ENCODE measurements at places on chromosomes 2 and 18.

GRCh38 chr18:22930089-22930713 is 2.9 kb upstream of the RBBP8 start:
- DNase-seq: peak; percentile 82

DNA sequence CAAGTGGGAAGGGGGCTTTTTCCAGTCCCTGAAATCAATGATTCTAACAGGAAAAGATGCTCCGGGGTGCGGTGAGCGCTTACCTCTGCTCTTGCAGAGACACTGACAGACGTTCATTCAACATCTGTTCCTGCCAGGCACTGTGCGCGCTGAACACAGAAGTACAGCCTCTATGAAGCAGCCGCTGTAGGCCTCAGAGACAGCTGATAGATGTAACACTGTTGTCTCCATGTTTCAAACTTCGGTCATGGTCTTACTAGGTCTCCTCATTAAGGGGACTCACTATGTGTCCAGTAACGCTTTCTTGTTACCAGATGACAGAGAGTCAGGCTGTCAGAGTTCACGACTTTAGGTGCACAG is 649 bp upstream of the CLIP4 start:
- DNase-seq: no peak

- DNase-seq: no peak
These were observed 212.7 kb upstream of the FSHR start for GRCh38 chr2:49367003-49367402.

GRCh38 chr18:2706903-2707302 is 51.4 kb downstream of the SMCHD1 start:
- DNase-seq: no peak

- no peak for DNase-seq
These were observed 777 bp upstream of the C18orf32 start for GRCh38 chr18:49487711-49488310.

- DNase-seq: no peak
These were observed 241.1 kb upstream of the MMADHC start for GRCh38 chr2:149828520-149829210.

- no peak for DNase-seq
These were observed 424.9 kb upstream of the UBE2E3 start for GRCh38 chr2:180555391-180555965.

DNA sequence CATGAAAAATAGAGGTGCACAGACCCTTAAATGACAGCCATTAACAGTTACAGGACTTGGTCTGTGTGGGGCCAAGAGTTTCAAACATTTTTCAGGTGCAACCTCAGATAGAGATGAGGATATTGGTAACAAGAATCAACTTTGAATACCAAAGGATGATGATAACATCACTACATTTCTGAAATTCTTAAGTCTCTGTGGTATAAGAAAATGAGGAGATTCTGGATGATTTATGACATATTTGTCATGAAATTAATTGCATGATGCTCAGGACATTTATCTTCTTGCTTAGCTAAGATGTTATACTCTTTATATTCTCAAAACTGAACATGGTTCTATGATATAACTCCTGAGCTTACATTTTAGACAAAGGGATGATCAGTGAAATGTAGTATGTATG is 471.8 kb upstream of the CWC22 start:
- no peak for DNase-seq

GRCh38 chr18:55856679-55857078 is 268.7 kb upstream of the TCF4 start:
- DNase-seq: no peak

DNA sequence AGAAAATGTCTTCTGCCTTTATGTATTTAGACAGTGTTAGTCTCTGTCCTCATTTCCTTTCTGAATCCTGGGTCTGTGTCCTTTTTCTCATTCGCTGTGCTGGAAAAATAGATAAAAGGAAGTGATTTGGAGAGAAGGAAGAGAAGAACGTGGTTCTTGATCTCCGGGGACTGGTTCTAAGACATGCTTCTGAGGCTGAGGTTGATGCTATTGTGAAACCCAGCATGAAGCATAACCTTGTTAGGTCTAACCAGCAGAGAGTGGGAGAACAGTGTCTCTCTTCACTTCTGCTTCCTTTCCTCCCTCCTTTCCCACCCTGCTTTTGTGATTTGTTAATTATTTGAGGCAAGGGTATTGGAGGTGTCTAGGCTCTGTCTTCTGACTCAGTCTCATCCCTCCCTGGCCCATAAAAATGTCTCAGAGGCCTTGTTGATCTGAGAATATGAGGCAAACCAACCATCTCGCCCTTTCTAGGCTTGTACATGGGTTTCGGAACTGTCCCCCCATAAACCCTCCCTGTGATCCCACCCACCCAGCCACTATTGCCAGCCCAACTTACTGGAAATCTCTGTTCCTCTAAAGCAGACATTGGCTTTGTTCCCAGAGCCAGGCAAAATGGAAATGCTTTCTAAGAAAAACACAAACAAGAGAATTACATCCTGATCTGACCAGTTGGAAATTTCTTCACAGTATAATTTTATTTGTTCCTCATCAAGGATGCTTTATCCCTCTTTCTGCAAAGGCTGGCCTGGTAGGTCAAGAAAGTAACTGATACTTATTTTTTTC is 360.6 kb upstream of the TNP1 start:
- no peak for DNase-seq
